ENCODE measurements at places on chromosomes 1 and 21.

- no peak for DNase-seq
These were observed 27.8 kb downstream of the CCDC185 start for GRCh38 chr1:223421025-223421424.

DNA sequence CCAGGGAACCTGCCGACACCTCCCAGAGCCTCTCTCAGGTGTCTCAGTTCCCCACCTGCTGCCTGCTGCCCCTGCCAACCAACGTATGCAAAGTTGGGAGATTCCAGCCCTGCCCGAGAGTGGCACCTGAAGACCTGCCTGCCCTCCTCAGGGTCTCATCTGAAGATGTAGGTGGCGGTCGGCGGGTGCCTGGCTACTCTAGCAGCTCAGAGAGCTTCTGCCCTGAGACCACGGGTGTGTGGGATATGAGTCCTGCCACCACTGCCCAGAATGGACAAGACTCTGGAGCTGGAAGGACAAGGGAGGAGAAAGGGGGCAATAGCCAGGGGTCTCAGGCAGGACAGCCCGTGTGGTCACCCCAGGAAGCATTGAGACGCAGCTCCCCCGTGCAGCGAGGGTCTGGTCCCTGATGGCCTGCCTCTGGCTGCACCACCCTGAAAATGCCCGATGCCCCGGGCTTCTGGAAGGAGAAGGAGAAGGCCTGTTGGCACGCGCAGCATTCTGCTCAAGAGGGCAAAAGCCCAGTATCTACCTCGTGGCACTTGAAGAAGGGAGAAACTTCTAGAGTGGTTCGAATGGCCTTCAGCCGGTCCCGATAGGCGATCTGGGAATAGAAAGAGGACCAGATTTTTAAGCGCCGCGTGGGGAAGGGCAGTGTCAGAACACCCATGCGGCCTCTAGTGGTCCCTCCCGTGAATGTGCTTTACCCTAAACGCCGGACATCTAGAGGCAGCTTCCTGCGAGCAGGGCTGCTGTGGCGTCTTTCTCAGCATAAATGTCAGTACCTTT lies 88.8 kb downstream of the STUM start:
- no peak for DNase-seq

DNA sequence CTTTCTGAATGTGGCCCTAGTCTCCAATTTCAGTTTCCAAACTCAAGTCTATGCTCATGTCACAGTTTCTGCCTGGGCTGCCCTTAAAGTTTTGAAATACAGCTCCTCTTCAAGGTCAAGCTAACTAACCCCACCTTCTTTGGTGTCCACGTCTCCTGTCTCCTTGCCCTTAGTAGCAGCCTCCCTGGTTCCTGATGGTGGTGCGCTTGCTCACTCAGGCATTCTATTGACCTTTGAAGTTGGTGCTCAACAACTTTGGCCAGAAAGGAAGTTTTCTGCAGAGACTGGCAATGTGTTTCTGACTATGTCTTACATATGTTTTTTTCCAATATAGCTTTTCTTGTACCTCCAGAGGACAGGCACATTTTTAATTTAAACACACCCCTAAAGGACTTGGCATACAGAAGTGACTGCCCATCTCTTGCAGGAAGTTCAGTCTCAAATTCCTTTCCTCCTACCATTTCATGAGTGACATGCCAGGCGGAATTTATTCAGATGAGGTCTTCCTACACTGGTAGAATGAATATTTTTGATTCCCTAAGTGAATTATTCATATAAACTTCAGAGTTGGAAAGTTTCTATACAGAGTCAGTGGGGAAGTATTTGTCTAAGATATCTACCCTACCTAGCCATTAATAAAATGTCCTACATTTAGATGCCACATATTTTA lies 364.3 kb upstream of the USP24 start:
- no peak for DNase-seq

DNA sequence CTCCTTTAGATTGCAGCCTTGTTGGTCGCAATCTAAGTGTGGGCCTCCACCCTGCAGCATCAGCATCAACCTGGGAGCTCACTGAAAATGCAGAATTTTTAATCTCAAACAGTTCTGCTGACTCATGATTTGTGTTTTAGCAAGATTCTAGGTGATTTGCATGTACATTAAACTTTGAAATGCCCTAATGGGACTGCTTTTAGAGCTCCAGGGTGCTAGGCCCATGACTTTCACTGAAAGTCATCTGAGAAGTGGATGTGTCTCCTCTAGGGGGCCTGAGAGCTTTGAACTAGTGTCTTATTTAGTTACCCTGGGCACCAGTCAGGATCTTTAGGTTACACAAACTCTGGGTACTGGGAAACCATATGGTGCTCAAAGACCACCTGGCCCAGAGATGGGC lies 9.0 kb downstream of the TRIM67 start:
- no peak for DNase-seq

DNA sequence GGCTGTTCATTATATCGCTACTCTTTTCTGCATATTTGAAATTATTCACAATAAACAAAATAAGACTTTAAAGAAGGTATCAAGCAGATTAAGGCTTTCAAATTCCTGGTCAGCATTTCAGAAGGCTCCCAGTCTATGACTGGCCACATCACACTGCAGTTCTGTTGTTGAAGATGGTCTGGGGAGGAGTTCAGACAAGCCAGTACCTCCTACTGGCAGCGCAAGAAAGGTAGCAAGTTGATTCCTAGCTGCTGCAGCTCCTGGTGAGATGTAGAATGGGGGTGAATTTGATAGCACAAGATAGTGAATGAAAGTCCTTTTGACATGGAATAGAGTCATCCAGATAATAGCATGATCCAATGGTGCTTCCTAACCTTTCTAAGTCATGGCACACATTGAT lies 88.2 kb upstream of the BEND5 start:
- DNase-seq = no peak

DNA sequence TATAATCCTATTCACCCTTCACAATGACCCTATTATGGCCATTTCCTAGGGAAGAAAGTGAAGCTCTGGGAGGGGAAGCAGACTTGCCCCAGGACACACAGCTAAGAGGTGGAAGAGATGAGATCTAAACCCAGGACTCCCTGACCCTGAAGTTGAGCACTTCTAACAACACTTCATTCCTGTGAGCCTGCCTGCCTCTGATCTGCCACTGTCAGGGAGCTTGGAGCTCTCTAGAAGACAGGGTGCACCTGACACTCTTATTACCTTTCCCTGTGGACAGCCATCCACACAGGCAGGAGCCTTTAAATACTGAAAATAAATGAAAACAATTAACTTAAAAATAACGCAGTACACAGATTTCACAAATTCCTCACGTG lies 599 bp downstream of the MKNK1 start:
- no peak for DNase-seq

DNA sequence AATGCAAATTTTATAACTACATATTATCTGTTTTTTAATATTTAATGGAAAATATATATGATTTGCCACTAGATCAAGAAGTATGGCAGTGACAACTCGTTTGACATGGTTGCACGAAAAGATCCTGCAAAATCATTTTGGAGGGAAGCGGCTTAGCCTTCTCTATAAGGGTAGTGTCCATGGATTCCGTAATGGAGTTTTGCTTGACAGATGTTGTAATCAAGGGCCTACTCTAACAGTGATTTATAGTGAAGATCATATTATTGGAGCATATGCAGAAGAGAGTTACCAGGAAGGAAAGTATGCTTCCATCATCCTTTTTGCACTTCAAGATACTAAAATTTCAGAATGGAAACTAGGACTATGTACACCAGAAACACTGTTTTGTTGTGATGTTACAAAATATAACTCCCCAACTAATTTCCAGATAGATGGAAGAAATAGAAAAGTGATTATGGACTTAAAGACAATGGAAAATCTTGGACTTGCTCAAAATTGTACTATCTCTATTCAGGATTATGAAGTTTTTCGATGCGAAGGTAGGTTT lies 556 bp downstream of the IFI44 start:
- no peak for DNase-seq

All from nucleus accumbens (tissue), 56 donors.